A549 treated with GW870086 at 1 μM for 4 hours (cell line): ENCODE measurements at places on chromosomes 4 and X. TPM values are rescaled to one million over a fixed set of nuclear protein-coding genes. Genes with fewer than 3 reads are reported as not detected.

Gene DAPP1
- not detected in 5 replicates for total RNA-seq

Gene DGAT2L6
- total RNA-seq, result not detected in 5 replicates

Gene FREM3
- not detected in 5 replicates for total RNA-seq

Gene SAGE1
- total RNA-seq, result 0.06 to 0.07 TPM (median 0.06 TPM) in 3 of 5 replicates, not detected in the others

Gene ABHD18
- 3.1 to 4.0 TPM (median 3.3 TPM) in 5 replicates for total RNA-seq
